ENCODE measurements at places on chromosomes 2 and 18. TPM values are rescaled to one million over a fixed set of nuclear protein-coding genes. Genes with fewer than 3 reads are reported as not detected.

DNA sequence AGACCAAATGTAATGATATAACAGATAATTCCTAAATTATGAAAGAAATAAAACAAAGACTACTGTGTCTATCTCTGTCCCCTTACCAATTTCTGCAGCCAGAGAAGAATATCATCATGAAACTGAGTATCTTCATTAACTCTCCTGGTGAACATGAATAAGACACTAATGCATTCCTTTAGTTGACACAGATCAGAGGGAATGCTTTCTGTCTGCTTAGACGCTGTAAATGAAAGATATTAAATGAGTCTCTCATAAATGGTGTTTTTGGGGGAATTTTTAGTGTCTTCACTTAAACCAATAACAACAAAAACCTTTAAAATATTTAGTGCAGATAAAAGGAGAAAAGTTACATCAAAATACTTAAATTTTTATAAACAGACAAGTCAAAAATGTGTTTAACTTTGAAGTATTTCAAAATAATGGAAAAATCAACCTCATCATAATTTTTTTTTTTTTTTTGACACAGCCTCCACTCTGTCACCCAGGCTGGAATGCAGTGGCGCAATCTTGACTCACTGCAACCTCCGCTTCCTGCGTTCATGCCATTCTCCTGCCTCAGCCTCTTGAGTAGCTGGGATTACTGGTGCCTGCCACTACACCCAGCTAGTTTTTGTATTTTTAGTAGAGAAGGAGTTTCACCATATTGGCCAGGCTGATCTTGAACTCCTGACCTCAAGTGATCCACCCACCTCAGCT lies 16.0 kb downstream of the EPG5 start:
- no peak overlapping the region for H3K4me3 ChIP-seq
- H3K4me1 ChIP-seq = no peaks in the 10 kb centered on the region
- no peak overlapping the region for H3K27ac ChIP-seq
- no peaks in the 10 kb centered on the region for H3K27me3 ChIP-seq

GRCh38 chr2:8540552-8541055 lies 141.3 kb upstream of the ID2 start:
- H3K27me3 ChIP-seq = no peaks in the 10 kb centered on the region
- no peaks in the 10 kb centered on the region for H3K36me3 ChIP-seq
- DNase-seq = no peak
- H3K4me3 ChIP-seq = no peak overlapping the region
- H3K4me1 ChIP-seq = no peaks in the 10 kb centered on the region

GPR45 gene
- total RNA-seq = not detected

COL5A2 gene
- total RNA-seq = 11.6 TPM

REL gene
- total RNA-seq = 7.1 TPM

CRYGC gene
- not detected for total RNA-seq
